Small intestine (tissue), 16 donors: ENCODE measurements at places on chromosomes 4 and X.

- DNase-seq = no peak
These were observed 2.2 kb downstream of the TMEM47 start for GRCh38 chrX:34654696-34655490.

- no peak for DNase-seq
These were observed 299.5 kb downstream of the MAPK10 start for GRCh38 chr4:86060341-86060740.

GRCh38 chrX:19958552-19959486 lies 32.0 kb downstream of the BCLAF3 start:
- peak; percentile 2 for DNase-seq

GRCh38 chr4:60562334-60562733 lies 637.8 kb upstream of the ADGRL3 start:
- DNase-seq = no peak

DNA sequence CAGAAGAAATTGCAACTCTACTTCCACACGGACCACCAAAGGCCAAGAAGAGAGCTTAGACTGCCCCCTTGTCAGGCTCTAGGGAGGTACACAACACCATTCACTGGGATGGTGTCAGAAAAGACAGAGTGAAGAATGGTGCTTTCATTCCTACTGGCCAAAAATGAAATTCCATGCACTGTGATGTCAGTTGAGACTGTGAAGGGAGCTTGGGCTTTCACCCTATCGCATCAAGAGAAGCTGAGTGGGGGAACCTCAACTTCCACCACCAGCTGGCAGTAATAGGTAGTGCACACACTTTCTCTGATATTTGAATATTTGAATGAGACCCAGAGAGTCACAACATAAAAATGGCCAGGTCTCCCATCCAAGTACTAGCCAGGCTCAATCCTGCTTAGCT lies 65.9 kb downstream of the ZNF711 start:
- peak; percentile 0 for DNase-seq

- no peak for DNase-seq
These were observed 49.2 kb downstream of the SMARCAD1 start for GRCh38 chr4:94256828-94257227.

DNA sequence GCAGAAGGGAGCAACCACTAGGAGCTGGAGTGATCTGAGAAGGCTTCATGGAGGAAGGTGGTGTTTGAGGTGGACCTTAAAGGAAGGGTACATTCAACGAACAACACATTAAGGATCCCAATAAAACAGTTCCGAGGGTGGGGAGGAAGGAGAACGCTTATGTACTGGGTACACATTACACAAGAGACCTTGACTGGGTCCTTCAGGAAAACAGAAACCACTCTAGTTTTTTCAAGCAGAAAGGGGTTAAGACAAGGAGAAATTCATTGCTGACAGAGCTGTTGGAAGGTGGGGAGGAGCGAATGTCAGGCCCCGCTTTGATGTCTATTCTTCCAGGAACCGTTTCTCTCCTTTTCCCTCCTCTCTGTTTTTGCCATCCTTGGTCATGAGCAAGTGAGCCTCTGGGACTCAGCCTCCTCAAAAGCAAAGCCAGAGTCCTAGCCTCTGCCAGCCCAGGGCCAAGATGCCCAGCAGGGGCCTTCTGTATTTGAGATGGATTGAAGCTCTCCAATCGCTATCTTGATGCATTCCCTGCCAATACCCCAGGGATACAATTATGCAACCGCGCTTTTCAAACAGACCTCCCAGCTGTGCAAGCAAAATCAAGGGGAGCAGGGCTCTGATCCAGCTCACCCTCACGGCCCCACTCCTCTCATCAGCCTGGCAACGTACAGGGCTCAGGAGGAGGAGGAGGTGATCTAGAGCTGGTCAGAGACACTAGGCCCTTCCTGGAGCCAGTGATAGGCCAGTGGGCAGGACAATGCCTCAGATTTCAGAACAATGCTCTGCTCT lies 48.4 kb downstream of the ZBTB49 start:
- DNase-seq = no peak

GRCh38 chrX:137052643-137053235 lies 18.9 kb upstream of the GPR101 start:
- DNase-seq = no peak

DNA sequence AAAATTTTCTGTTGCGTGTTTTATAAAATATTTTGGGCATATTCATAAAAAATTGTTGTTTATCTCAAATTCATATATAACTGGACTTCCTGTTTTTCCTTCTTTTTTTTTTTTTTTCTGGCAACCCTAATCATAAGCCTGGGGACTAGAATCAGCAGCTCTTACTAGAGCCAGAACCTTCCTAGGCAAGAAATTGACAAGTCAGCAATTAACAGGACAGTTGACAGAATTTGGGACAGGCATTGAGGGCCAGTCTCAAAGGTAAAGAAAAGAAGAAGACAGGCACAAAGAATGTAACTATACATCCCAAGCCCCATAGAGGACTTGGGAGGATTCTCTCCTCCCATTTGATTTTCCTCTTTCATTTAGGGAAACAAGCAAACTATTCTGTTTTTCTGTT lies 35.0 kb upstream of the HS3ST1 start:
- DNase-seq = no peak
